ENCODE measurements at places on chromosomes 3 and 15.

DNA sequence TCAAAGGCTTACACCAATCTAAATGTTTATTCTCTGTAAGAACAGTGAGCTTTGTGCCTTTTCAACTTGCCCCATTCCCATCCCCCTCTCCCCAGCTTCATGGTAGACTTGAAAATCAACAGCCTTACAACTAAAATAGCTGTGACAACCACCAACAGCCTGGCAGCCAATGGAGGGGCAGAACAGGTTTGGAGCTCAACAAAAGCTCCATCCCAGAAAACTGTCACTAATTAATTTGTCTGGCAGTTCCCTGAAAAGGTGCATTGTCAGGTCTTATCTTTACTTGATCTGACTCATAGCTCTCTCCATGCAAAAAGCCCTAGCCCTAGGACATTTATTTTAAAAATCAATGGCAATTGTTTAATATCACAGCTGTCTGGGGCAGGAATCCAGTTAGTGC, 22.6 kb downstream of the MTHFS start:
- no peak for DNase-seq

DNA sequence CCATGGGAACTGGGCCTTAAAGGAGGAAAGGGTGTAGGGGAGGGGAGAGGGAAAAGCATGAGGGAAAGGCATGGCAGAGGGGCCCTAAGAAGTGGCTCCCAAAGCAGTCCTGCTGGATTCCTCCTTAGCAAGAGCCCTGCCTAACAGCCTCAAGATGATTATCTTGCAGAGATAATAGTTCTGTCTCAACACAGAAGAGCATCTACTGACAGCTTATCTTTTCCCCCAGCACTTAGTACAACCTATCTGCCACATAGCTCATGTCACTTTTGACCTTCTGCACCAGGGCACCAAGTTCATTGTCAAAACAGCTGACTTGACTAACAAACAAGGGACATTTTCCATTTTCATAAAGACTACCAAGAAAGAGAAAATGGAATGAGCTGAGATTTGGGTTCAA, 86.3 kb downstream of the ANP32A start:
- DNase-seq: no peak

DNA sequence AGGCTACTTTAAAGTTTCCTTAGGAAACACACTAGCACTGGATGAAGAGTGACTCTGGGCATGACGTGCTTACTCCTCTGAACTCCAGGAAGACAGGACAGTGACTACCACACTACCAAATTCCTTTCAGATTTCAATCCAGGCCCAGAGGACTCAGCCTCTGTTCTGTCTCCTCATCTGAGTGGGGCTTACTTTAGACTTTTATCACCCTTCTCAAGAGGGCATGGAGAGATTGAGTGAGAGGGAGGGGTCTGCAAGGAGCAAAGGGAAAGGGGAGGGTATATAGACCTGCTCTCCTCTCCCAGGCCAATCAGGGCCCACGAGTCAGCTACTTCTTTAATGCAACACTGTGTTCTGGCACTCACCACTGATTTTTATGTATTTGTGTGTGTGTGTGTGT, 29.4 kb upstream of the RSL24D1 start:
- no peak for DNase-seq

DNA sequence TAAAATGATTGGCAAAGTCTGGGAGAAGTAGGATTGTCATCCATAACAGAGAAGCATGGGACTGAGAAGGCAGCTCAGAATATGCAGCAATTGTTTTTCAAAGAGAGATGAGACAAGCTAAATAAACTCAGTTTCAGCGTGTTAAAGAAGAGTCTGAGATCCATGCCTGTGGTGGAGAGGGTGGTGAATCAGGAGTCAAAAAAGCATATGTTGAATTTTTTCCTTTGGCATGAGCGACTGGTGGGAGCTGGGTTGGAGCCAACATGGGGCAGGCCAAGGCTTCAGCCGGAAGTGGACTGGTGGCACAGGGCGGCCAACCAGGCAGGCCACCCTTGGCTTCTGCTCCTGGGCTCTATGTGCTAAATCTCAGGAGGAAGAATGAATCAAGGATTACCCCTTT, 102.0 kb downstream of the SST start:
- DNase-seq: no peak

DNA sequence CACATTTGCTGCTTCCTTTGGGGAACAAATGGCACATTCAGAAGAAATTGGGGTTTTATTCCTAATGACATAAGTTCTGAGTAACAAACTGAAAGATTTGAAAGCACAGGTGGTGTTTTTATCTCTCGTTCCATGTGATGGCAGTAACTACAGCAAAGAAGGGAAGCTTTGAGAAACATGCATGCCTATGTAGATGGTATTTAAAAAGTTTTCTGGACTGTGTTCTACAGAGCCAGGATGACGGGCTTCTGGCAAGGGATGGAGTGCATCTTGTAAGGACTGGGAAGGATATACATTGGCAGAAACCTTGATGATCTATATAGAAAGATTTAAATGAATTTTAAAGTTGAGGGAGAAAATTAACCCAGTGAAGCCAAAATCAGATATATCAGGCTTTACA, 362.2 kb upstream of the ROPN1 start:
- no peak for DNase-seq

DNA sequence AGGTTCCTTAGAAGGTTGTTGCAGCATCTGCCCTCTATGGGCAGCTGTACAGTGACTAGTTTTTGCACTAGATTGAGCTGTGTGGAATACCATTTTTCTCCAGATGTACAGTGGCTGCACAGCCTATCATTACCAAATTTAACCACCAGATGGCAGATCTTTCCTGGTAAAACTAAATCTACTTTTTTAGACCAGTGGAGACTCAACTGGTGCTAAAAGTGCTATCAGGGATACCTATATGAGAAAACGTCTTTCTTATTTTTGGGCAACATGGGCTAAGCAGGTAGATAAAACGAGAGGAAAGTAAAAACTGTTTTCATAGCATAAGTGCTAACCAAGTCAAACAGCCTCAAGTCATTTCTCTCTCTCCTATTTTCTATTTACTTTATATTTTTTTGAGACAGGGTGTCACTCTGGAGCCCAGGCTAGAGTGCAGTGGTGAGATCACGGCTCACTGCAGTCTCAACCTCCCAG, 21.2 kb downstream of the IGSF10 start:
- DNase-seq: no peak

GRCh38 chr3:138942861-138943623, 3.9 kb downstream of the FOXL2 start:
- DNase-seq: no peak

- no peak for DNase-seq
Measured at GRCh38 chr3:149203758-149204157, 17.9 kb downstream of the CP start.

- DNase-seq: no peak
Measured at GRCh38 chr3:36546226-36546625, 165.9 kb downstream of the STAC start.

GRCh38 chr3:111895071-111895470, 36.0 kb downstream of the PHLDB2 start:
- no peak for DNase-seq

DNA sequence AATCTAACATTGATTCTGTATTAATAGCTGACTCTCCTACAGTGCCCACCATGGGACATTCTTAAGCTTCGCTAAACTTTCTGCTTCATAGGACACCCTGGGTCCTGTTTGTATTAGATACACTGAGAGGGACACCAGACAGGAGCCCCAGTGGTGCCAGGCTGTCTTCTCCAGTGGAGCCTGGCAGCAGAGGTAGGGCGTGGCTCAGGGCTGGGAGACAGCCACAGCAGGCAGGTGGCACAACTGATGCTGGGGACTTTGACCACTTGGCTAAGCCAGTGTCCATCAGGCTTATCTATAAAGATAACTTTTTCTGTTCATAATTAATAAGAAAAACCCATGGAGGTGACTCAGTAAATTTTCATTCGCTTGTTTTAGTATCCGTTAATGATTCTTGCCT, 21.8 kb downstream of the NIPA1 start:
- no peak for DNase-seq

- no peak for DNase-seq
Measured at GRCh38 chr15:94607176-94607654, 375.9 kb downstream of the MCTP2 start.

GRCh38 chr3:180870008-180870699, 42.3 kb upstream of the FXR1 start:
- DNase-seq: no peak

DNA sequence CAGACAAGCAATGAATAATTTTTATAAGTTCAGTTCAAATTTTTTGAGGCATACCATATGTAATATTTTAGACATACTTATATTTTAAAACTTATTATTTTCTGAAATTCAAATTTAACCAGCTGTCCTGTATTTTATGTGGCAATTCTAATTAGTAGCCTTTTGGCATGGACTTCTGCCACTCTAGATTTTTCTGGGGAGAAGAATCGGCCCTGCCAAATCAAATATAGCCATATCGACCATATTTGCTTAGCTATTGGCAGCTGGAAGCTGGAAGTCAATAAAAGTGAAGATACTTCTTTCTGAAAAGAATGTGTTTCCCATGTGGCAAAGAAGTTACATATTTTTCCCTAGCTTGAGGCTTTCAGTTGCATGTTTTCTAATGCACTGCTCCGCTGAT, 9.4 kb upstream of the RBMS3 start:
- DNase-seq: no peak

DNA sequence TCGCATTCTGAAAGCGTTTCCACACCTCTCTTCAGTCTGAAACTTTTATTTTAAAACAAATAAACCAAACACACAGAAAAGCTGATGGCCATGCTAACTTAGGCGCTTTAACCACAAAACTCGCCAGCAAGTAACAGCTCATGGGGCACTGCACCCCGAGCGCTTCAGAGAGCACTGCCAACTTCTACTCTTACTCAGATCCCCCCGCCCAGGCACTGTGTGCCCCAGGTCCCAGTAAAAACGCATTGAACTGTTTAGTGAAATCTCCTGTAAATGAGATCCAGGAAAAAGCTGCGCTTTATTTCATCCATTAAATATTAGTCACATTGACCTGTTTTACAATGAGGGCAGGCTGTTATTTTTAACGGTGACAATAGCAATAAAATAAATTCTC, 99.7 kb downstream of the LRIG1 start:
- no peak for DNase-seq

DNA sequence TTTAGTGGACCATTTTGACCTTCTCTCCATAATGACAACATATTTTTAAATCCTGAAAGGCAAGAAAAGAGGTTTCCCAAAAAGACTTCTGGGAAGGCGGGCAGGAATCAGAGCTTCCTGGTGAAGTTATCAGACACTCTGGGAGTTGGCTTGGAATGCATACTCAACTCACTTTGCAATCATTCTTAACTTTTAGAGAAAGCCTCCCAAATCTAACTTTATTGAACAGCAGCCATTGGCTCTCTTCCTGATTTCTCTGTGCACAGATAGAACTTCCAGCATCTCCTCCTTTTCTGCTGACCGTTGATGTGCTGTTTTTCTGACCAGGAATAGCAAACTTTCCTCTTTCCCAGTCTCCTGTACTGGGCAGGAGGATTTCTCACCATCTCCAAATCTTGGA, 44.6 kb downstream of the PLCL2 start:
- no peak for DNase-seq

DNA sequence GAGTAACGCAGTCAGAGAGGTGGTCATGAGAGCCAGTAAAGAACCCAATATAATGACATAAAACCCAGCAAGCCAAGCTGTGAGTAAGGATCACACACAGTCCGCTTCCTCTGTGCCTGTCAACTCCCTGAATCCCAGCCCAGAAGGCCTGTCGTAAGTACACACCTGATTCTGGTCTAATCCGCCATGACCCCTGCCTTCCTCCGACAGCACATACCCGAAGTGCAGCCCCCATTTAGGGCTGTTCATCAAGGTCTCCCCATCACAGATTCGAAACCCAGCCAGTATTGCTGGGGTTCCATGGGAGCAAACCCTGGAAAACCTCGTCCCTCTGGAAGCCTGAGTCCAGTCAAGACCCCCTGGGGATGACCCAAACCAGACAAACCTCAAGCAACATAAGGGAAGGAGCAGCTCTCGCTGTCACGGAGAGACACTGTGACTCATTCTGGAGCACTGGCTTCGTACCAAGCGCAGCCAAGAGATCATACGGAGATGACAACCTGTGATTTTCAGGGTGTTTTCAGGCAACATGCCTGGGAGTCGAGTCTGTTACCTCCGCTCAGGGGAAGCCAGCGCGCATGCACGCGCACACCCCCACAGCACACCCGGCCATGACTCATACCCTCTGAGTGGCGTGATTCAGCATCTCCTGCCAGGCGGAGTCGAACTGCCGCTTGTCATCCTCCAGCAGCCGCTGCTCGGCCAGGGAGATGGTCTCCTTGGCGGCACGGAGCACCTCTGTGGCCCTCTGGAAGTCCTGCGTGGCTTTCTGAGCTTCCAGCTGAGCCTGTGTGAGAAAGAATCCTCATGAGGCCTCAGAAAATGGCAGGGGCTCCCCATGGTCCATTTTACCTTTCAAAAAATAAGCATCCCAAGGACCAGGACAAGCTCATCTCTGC, 63.0 kb downstream of the SH3BP5 start:
- DNase-seq: peak; percentile 81

- no peak for DNase-seq
Measured at GRCh38 chr3:184611607-184612281, 50.2 kb downstream of the EPHB3 start.

GRCh38 chr3:7536510-7536909, 675.6 kb downstream of the GRM7 start:
- DNase-seq: no peak

DNA sequence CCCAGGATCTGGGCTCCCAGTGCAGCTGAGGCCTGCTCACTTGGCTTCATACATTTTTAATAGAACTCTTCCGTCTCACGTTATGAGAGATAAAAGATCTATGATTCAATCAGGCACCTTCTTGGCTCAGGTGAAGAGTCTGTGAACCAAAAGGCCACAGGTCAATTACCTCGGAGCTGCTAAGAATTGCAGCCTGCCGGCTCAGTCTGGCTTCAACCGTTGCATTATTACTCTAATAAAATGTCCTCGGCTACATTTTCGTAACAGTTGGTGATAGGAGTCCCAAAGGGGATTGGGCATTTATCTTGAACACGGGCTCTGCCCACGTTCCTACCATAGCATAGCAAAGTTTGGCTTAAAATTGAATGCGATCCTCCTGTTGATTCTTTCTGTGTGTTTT, 176.3 kb downstream of the SLCO3A1 start:
- DNase-seq: no peak

- DNase-seq: no peak
Measured at GRCh38 chr3:15023719-15024118, 41.4 kb downstream of the MRPS25 start.

GRCh38 chr3:188949996-188950395, 221.8 kb upstream of the TPRG1 start:
- no peak for DNase-seq

GRCh38 chr15:92579931-92580470, 75.6 kb downstream of the FAM174B start:
- no peak for DNase-seq

- DNase-seq: no peak
Measured at GRCh38 chr15:44676676-44677075, 13.2 kb upstream of the SPG11 start.

GRCh38 chr3:150741497-150742140, 21.4 kb downstream of the SIAH2 start:
- DNase-seq: no peak

DNA sequence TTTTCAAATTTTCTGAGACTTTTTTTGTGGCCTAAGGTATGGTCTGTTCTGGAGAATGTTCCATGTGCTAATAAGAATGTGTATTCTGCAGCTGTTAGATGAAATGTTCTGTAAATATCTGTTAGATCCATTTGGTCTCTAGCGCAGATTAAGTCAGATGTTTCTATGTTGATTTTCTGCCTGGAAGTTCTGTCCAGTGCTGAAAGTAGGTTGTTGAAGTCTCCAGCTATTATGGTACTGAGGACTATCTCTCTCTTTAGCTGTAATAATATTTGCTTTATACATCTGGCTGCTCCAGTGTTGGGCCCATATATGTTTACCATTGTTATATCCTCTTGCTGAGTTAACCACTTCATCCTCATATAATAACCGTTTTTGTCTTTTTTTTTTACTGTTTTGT, 13.2 kb upstream of the TUBGCP5 start:
- DNase-seq: no peak

- peak; percentile 30 for DNase-seq
Measured at GRCh38 chr15:89090791-89091626, 2.8 kb downstream of the ABHD2 start.
